ENCODE measurements at places on chromosomes 1 and 21.

GRCh38 chr21:34700605-34701004 lies 31.8 kb downstream of the CLIC6 start:
- no peak for DNase-seq

DNA sequence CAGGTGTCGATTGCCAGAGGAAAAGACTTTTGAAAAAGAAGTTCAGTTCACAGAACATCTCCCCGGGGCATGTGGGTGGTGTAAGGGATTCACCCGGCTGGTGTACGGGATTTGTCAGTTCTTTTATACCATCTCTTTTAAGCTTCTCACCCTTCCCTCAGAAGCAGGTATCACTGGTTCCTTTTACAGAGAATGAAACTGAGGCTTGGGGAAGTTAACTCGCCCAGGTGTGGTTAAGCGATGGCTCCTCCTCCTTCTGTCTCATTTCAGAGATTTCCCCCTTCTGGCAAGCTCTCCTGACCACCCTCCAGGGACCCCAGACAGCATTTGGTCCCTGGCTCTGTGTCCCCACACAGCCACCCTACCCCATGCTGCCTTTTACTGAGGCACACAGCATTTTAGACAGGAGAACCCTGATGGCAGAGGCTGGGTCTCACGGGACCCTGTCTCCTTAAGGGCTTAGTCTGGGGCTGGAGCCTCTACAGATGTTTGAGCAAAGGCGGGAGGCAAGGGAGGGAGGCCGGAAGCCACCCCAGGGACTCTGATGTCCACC lies 2.8 kb upstream of the ECE1 start:
- no peak for DNase-seq

- no peak for DNase-seq
These were observed 18.7 kb upstream of the ZBTB21 start for GRCh38 chr21:42028766-42029425.

- DNase-seq, result no peak
These were observed 9.7 kb upstream of the CTSS start for GRCh38 chr1:150775276-150775675.

DNA sequence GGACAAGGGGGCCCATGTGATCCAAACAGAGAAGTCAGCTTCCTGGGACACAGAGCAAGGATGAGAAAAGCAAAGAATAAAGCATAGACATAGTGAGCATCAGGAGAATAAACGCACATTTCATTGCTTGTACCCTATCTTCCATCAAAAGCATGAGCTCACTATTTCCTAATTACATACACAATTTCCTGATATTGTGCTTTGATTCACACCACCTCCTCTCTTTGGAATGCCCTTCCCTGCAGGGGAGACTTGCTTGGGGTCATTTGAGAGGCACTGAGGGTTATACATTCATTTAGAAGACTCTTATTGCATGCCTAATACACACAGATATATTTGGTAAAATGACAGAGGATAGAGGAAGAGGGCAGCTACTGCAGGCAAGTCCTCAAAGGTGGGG lies 185.4 kb downstream of the SEC16B start:
- DNase-seq, result no peak
